ENCODE measurements at places on chromosomes 2 and 18. TPM values are rescaled to one million over a fixed set of nuclear protein-coding genes. Genes with fewer than 3 reads are reported as not detected.

- no peak for DNase-seq
- no peaks in the 10 kb centered on the region for H3K36me3 ChIP-seq
- H3K4me3 ChIP-seq, result no peak overlapping the region
Measured at GRCh38 chr2:207766697-207767460, 2.8 kb downstream of the FZD5 start.

DNA sequence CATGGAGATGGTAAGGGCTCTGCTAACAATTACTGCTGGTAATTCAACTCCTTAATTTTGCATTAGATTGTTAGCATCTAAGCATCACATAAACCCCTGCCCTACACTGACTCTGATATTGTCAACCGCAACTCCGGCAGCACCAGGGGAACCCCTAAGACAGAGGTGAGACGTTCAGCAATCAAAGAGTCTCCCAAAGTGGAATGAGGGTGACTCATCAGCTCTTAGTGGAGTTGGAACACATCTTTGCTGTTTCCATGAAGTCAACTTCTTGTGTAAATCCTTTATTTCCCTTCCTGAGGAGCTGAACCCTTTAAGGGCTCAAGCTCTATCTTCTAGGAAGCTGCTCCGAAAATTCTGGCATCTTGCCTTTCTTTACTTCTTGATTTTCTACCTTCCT, 52.1 kb downstream of the ABCG8 start:
- no peak for DNase-seq
- H3K36me3 ChIP-seq, result peaks cover 7% of the 10 kb centered on the region
- H3K4me3 ChIP-seq, result no peak overlapping the region
- no peaks in the 10 kb centered on the region for H3K4me1 ChIP-seq
- H3K27me3 ChIP-seq, result no peaks in the 10 kb centered on the region
- no peak overlapping the region for H3K27ac ChIP-seq

- no peak overlapping the region for H3K4me3 ChIP-seq
- H3K4me1 ChIP-seq, result no peaks in the 10 kb centered on the region
- no peaks in the 10 kb centered on the region for H3K27me3 ChIP-seq
- DNase-seq, result no peak
- H3K36me3 ChIP-seq, result no peaks in the 10 kb centered on the region
- H3K27ac ChIP-seq, result no peak overlapping the region
Measured at GRCh38 chr18:76844144-76844543, 21.8 kb downstream of the ZNF236 start.

Gene IL1A
- total RNA-seq, result 2.8 TPM

DNA sequence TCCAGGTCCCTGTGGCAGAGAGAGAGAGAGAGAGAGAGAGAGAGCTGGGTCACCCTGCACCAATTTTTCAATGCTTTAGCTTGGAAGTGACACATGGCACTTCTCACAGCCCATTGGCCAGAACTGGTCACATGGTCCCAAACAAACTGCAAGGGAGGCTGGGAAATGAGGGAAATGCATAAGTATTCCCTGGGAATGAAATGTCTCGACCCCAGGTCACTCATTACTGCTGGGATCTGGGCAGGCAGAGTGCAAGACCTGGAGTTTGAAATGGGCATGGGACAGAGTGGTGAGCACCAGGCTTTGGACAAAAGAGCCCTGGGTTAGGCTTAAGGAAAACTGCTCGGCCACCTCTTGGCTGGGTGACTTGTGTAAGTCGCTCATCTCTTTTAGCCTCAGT, 37.0 kb downstream of the SMAD7 start:
- H3K4me1 ChIP-seq, result peaks cover 19% of the 10 kb centered on the region
- no peaks in the 10 kb centered on the region for H3K27me3 ChIP-seq
- no peak for DNase-seq
- H3K4me3 ChIP-seq, result no peak overlapping the region
- no peaks in the 10 kb centered on the region for H3K36me3 ChIP-seq

- no peaks in the 10 kb centered on the region for H3K4me1 ChIP-seq
- H3K27ac ChIP-seq, result no peak overlapping the region
- no peak overlapping the region for H3K4me3 ChIP-seq
- no peak for DNase-seq
- no peaks in the 10 kb centered on the region for H3K36me3 ChIP-seq
- H3K27me3 ChIP-seq, result no peaks in the 10 kb centered on the region
Measured at GRCh38 chr2:212905640-212906201, 245.7 kb downstream of the IKZF2 start.

GRCh38 chr18:43160509-43160908, 45.0 kb upstream of the RIT2 start:
- H3K4me1 ChIP-seq, result no peaks in the 10 kb centered on the region
- no peak overlapping the region for H3K27ac ChIP-seq
- no peaks in the 10 kb centered on the region for H3K27me3 ChIP-seq
- no peaks in the 10 kb centered on the region for H3K36me3 ChIP-seq

- no peaks in the 10 kb centered on the region for H3K27me3 ChIP-seq
- no peak for DNase-seq
- no peaks in the 10 kb centered on the region for H3K36me3 ChIP-seq
- peaks cover 27% of the 10 kb centered on the region for H3K4me1 ChIP-seq
- H3K27ac ChIP-seq, result no peak overlapping the region
Measured at GRCh38 chr2:38720613-38721241, 30.4 kb downstream of the SRSF7 start.

Gene MC4R
- total RNA-seq, result not detected

Gene TMEM17
- not detected for total RNA-seq

DNA sequence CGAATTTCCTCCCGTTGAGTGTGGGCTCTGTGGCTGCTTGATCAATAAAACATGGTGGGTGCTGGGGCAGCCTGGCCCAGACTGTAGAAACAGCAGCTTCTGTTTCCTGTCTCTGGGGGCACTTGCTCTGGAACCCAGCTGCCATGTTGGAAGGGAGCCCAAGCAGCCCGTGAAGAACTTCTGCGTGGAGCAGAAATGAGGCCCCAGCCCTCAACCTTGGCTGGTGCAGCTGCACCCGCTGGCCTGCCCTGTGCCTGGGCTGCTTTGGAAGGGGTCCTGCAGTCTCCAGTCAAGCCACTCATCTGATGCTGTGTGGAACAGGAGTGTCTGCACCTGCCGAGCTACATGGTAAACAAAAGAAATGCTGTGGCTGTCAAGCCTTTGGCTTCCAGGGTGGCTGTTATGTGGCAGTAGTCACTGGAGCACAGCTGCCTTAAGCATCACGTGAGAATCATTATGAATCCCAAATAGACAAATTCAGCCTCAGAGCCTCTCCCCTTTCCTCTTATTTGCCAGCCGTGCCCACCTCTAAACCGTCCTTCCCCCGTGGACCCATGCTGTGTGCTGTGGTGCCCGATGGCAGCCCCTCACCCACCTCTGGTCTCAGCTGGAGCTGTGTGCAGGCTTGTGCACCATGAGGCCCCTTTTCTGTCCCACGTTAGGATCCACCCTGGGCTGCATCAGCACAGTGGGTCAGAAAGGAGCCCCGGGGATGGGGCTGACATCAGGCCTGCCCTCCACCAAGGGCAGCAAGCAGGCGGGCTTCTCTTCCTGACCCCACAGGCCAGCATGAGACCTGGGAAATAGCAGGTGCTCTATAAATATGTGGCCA, 134.0 kb upstream of the HDAC4 start:
- H3K4me1 ChIP-seq, result no peaks in the 10 kb centered on the region
- no peaks in the 10 kb centered on the region for H3K27me3 ChIP-seq
- DNase-seq, result no peak

- no peaks in the 10 kb centered on the region for H3K27me3 ChIP-seq
- no peak overlapping the region for H3K4me3 ChIP-seq
- H3K36me3 ChIP-seq, result no peaks in the 10 kb centered on the region
Measured at GRCh38 chr2:165428926-165429325, 40.6 kb upstream of the CSRNP3 start.

Gene SERPINB11
- total RNA-seq, result not detected

GRCh38 chr2:109270505-109271312, 141.7 kb downstream of the SH3RF3 start:
- H3K27me3 ChIP-seq, result no peaks in the 10 kb centered on the region
- H3K4me1 ChIP-seq, result no peaks in the 10 kb centered on the region
- H3K36me3 ChIP-seq, result no peaks in the 10 kb centered on the region
- no peak overlapping the region for H3K4me3 ChIP-seq
- DNase-seq, result no peak

Gene THSD7B
- not detected for total RNA-seq

- no peak overlapping the region for H3K27ac ChIP-seq
- no peaks in the 10 kb centered on the region for H3K36me3 ChIP-seq
- no peak for DNase-seq
- H3K27me3 ChIP-seq, result no peaks in the 10 kb centered on the region
Measured at GRCh38 chr2:158788951-158789350, 6.2 kb upstream of the DAPL1 start.

DNA sequence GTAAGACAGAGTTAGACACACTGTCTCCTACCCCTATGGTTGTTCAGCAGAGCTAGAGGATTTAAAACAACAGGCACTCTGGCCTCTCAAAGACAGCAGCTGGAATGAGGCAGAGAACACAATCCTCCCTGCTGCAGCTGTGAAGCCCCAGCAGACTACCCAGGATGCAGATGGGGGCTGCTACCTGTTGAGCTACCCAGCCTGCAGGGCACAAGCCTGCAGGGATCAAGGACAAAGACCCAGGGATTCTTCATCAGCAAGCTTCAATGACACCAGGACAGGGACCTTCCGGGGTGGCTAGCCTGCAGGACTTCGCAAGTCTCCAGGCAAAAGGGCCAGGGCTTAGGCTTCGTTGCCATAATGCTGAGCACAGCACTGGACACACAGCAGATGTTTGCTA, 27.2 kb downstream of the GALNT14 start:
- no peak overlapping the region for H3K4me3 ChIP-seq
- H3K4me1 ChIP-seq, result no peaks in the 10 kb centered on the region
- no peak for DNase-seq
- no peak overlapping the region for H3K27ac ChIP-seq
- no peaks in the 10 kb centered on the region for H3K27me3 ChIP-seq

GRCh38 chr2:185738679-185739472, at the start of gene FSIP2:
TSS of gene FSIP2 (plus strand) at chr2:185738804. CDS start at chr2:185738895, 91 bp downstream.
- no peaks in the 10 kb centered on the region for H3K36me3 ChIP-seq
- H3K27me3 ChIP-seq, result no peaks in the 10 kb centered on the region
- H3K4me1 ChIP-seq, result no peaks in the 10 kb centered on the region

Gene ALKAL2
- total RNA-seq, result not detected

GRCh38 chr2:111030260-111030891, 90.3 kb upstream of the BCL2L11 start:
- H3K27me3 ChIP-seq, result no peaks in the 10 kb centered on the region
- H3K4me1 ChIP-seq, result no peaks in the 10 kb centered on the region

- no peak for DNase-seq
- no peak overlapping the region for H3K4me3 ChIP-seq
- no peaks in the 10 kb centered on the region for H3K36me3 ChIP-seq
- H3K4me1 ChIP-seq, result no peaks in the 10 kb centered on the region
- H3K27ac ChIP-seq, result no peak overlapping the region
Measured at GRCh38 chr2:222033541-222033940, 265.3 kb downstream of the PAX3 start.

- DNase-seq, result no peak
- no peaks in the 10 kb centered on the region for H3K27me3 ChIP-seq
- H3K4me1 ChIP-seq, result no peaks in the 10 kb centered on the region
- H3K27ac ChIP-seq, result no peak overlapping the region
Measured at GRCh38 chr2:161067846-161068350, 92.3 kb upstream of the TANK start.

Data from naive thymus-derived CD4-positive, alpha-beta T cell (primary cell).